ENCODE measurements at places on chromosomes 2 and 18.
A peak's percentile ranks its signal among the peaks of the same experiment; 100 is the strongest.

- DNase-seq = no peak
Observed at GRCh38 chr18:6280211-6280743, 134.4 kb downstream of the L3MBTL4 start.

DNA sequence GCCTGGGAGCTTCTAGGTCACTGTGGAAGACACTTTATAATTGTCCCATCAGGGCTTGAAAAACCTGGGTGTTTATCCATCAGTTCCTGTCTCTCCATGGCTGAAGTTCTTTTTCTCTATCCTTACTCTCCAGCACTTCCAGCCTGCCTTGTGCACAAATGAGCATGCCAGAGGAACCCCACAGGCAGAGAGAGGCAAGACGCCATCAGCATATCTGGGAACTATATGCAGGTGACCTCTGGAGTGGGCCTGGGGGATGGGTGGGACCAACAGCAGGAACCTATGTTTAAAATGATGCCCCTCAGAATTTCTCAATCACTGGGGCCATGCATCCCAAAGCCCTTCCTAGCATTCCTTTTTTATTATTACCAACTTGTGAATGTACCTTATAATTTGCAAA is 156.2 kb upstream of the PARD3B start:
- no peak for DNase-seq

GRCh38 chr2:190179754-190180312 is 117.3 kb upstream of the MSTN start:
- no peak for DNase-seq

DNA sequence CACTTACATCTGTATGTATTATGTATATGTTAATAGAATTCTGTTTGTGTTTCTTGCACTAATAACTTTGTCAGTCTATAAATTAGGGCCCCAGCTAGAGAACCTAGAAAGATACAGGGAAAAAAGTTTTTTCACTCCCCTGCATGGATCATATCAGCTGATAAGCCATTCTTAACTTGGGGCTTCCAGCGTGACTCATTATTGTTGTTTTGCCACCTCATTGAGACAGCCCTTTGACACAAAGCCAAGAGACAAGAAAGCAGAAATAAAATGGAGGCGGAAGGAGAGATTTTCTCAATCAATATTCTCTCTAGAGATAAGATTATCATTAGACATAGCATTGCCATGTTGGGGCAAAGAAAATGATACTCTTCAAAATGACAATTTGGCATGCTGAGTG is 93.4 kb downstream of the AKAIN1 start:
- no peak for DNase-seq

DNA sequence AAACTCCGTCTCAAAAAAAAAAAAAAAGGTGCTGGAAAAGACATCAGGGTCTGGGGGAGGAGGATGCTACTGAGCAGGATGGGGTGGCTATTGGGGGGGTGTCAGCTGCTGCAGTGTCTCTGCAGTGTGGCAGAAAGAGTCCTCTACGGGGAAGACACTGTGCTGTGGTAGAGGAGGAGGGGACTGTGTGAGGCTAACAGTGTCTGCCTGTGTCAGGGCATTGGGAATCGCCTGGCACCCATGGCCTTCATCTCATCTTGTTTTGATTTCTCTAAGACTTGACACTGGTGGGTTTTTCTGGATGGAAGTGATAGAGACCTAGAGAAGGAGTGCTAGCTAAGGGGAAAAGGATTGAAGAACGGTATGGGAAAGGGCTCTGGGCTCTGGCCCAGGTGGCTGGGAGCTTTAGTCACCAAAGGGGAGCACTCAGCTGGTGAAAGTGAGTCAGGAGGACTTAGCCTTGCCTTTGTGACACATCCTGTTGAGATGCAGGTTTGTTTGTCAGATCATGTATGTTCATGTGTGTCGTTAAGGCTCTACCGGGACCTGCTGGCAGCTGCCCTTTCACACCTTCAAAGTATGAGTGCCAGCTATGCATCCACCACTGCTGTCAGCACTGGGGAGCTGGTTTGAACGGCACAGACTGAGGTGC is 58.0 kb downstream of the FARP2 start:
- no peak for DNase-seq

GRCh38 chr2:25276569-25277465 is 64.9 kb downstream of the DNMT3A start:
- peak; percentile 48 for DNase-seq

DNA sequence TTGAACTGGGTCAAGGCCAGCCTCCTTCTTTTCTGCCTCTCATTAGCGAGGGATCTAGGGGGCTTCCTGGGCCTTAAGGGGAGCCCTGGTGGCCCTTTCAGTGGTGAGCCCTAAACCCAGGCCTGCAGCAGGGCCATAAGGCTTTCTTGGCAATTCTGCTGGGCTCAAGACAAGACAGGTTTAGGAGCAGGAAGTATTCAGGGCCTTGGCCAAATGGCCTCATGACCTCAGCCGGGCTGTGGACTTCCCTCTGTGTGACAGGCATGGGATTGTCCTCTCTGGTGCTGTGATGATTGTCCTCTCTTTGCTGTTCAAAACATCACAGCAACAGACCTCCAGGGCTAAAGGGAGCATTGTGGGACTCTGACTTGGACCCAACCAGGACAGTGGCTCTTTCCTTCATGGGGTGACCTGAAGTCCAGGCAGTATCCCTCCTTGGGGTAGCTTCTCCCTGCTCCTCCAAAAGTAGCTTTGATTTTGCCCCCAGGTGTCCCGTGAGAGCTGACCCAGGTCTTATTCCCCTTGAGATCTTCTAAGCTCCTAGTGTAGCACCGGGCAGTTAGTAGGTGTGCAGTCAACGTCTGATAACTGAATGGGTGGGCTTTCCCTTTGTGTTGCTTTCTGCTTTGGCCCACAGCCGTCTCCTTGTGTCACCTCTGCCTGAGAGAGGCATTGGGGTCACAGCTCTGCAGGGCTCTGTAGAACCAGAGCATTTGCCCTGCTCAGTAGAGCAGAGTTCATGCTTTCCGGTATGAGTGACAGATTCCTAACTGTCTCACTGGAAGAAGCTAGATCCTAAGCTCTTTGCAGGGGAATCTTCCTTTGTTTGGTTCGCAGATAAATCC is 14.7 kb downstream of the FOSL2 start:
- DNase-seq = peak; percentile 54

- DNase-seq = peak; percentile 94
Observed at GRCh38 chr18:76565238-76566173, 70.5 kb upstream of the ZNF516 start.

- no peak for DNase-seq
Observed at GRCh38 chr18:34299828-34300227, 75.1 kb upstream of the NOL4 start.

GRCh38 chr18:79637181-79637920 is 42.3 kb upstream of the CTDP1 start:
- DNase-seq = no peak

DNA sequence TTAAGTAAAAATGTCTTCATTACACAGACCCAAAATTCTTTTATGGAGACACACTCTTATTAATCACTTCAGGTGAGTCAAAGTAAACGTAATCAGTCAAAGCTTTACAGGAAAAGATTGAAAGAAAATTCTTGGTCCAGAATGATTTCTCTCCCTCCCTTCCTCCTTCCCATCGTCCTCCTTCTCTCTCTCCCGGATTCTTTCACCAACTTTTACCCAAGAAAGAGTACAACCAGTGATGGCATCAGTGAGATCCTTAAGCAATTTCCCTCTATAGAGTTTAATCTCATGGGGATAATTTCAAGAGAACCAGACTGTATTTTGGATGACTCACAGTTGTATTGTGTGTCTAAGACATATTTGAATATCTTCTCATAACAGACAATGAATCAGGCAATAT is 258.1 kb downstream of the ALK start:
- DNase-seq = no peak

GRCh38 chr2:28915939-28916338 is 21.5 kb downstream of the WDR43 start:
- DNase-seq = no peak

GRCh38 chr2:211930331-211930730 is 608.3 kb downstream of the ERBB4 start:
- no peak for DNase-seq

DNA sequence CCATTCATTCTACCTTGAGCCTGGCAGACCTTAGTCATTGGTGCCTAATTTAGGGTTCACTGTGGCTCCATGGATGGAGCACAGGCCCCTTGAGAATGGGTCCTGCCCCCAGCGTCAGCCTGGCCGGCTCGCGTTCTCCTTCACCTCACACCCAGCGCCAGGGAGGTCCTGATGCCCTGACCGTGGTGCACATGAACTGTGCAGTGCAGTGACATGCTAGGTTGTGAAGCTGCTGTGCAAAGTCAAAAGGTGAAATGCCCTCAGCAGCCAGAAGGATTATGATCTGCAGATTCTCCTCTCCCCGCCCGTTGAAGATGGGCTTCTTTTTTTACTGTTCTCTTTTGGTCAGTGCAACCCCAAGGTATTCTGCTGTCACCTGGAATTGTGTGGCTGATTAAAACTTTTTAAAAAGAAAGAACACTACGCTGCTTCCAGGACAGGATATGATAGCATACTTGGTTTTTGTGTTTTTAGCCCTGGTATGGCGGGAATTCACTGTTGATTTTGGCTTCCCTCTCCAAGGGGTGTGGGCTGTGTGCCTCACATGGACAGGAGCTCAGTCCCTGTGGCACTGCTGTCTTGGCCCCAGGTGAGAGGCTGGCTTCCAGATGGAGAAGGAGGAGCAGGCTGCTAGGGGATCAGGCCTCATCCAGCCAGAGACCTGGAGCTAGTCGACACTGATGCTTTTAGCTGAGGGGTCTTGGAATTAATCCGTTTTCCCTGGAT is 49.4 kb upstream of the MCFD2 start:
- DNase-seq = no peak

- DNase-seq = no peak
Observed at GRCh38 chr2:210177769-210178168, 6.6 kb upstream of the KANSL1L start.

- no peak for DNase-seq
Observed at GRCh38 chr18:55811925-55812324, 223.9 kb upstream of the TCF4 start.

GRCh38 chr2:128794285-128794684 is 475.6 kb upstream of the HS6ST1 start:
- no peak for DNase-seq

- peak; percentile 77 for DNase-seq
Observed at GRCh38 chr2:85291425-85292023, 36.3 kb downstream of the TGOLN2 start.

GRCh38 chr2:173049831-173050230 is 25.8 kb upstream of the MAP3K20 start:
- DNase-seq = no peak

GRCh38 chr18:2147476-2148230 is 423.7 kb downstream of the METTL4 start:
- no peak for DNase-seq

GRCh38 chr18:48608581-48608980 is 69.8 kb downstream of the CTIF start:
- DNase-seq = no peak

- no peak for DNase-seq
Observed at GRCh38 chr2:207534417-207534816, 4.7 kb downstream of the CREB1 start.

DNA sequence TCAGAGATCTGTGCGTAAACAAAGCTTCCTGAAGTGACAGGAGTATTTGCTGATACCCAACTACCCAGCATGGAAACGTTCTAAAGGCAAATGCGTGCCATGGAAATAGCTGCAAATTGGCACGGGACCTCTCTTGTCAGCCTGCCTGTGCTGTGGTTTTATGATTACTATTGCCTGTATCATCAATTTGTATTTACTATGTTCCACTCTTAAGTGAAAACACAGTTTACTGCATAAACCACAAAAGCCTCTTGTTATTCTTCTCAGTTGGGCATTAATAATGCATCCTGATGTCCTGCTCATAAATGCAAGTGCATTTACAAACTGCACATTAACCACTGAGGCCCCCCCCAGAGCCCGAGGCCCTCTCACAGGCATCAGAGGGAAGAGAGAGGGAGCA is 196.6 kb upstream of the SLC35G4 start:
- DNase-seq = no peak

DNA sequence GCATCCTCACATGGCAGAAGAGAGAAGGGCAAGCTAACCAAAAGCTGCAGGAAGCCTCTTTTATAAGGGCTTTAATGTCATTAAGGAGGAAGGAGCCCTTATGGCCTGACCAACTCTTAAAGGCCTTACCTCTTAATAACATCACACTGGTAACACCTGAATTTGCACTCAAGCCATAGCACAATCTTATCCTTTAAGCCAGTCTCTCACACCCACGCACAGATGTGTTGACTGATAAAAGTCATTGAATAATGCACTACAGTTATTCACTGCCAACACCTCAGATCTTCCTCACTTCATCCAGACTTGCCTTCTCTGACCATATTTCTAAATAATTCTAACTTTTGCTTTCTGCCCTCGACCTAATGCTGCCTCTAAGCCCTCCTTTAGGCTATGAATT is 516.8 kb downstream of the ADCYAP1 start:
- no peak for DNase-seq

GRCh38 chr2:71736091-71736861 is 282.9 kb downstream of the DYSF start:
- DNase-seq = no peak

DNA sequence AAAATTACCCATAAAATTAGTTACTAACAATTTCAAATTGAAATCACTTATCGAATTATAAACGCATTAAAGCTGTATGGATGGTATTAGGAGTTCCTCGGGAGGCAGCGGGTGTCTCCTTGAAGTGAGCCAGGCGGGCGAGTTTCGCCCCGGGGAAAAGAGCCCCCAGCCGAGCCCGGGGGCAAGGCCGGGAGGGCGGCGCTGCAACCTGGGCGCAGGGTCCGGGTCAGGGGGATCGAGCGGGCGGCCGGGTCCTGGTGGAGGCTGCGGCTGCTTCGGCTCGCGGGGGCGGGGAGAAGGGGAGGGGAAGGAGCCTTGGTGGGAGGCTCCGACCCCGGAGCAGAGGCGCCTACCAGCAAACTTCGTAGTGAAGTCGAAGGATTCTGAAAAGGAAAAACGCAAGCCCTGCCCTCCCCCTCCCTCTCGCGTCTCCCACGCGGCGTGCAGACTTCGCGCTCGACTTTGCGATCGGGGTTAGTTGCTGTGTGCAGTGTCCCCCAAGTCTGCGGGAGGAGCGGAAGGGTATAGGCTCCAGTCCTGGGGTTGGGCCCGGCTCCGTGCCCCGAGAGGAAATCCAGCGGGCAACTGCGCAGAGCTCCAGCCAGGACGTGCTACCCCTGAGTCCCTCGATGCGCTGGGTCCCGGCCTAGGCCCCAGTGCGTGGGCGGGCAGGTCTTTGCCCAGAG is 140.8 kb downstream of the MEIS1 start:
- no peak for DNase-seq

DNA sequence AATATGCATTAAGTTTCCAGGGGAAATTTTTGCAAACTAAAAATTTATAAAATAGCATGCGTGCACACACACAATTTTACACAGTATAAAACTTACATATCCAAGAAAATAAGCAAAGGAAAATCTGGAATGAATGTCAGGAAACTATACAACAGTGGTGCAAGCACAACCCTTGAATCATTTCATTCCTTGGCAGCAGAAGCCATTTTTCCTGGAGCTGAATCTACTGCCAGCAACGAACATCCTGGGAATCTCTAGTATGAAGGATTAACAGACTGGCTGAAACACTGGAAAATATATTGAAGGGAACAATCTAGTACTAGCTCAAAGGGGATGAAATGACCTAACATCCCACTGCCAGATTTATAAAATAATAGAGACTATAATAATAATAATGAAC is 235.3 kb downstream of the DYM start:
- DNase-seq = no peak
